NCI-H2107 (cell line): ENCODE measurements at places on chromosomes 6 and 20.

DNA sequence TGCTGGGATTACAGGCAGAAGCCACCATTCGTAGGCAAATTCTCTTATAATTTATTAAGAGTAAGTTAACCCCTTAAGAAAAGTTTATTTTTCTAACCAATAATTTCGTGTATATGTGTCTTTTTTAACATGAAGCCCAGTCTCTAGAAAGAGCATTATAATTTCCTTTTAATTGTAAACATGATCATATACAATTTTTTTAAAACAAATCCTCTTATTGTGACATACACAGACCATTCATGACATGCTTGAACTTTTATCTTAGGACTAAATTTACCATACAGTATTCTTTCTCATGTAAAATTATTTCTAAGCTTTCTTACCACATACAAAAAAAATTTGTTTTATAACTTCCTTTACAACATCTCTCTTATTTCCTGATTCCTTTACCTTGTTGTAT is 6.7 kb downstream of the ACOT13 start:
- DNase-seq = no peak

DNA sequence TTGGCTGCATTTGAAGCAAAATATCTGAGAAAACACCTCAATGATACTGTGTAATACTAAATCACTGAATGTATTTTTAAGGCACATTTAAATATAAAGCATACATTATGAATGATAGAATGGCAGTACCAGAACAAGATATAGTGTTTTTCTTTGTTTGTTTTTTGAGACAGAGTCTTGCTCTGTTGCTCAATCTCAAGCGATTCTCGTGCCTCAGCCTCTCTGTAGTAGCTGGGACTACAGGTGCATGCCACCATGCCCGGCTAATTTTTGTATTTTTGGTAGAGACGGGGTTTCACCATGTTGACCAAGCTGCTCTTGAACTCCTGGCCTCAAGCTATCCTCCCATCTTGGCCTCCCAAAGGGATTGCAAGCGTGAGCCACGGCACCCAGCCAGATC is 2.3 kb upstream of the BICRAL start:
- no peak for DNase-seq

GRCh38 chr6:142947714-142948480 is 2.9 kb upstream of the HIVEP2 start:
- no peak for DNase-seq

DNA sequence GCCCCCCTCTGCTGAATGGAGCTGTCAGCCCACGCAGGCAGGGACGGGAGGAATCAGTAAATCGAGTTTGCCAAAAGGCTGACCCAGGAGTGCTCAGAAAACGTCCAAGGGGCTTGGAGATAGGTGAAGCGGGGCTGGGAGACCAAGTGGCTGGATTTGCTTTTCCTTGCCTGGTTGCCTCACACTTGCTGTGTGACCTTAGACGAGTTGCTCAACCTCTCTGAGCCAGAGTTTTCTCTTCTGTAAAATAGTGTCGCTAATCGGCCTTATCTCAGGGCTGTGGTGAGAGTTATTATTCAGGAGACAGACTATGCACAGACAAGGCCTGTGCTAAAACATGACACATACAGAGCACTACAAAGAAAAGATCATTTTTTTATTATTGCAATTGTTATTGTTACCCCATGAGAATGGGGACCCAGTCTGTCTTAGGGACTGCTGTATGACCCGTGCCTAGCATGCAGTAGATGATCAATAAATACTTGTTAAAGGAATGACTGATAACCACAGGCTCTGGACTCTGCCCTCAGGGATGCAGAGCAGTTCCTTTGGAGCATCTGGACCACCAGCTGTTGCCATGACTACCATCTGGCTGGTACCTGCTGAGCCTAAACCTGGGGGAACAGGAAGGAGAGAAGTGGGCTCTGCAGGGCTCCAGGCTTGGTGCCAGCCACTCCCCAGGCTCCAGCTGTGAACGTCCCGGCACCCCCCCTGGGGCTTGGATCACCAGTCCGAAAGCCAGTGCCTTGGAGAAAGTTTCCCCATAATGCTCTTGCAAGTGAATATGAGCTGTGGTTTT is 901 bp downstream of the KCNK15 start:
- DNase-seq = no peak

- peak; percentile 77 for DNase-seq
Measured at GRCh38 chr6:6686748-6687601, 98.5 kb downstream of the LY86 start.

- DNase-seq = no peak
Measured at GRCh38 chr6:134657751-134658527, 292.0 kb downstream of the ALDH8A1 start.
